ENCODE measurements at places on chromosomes 3 and 15.

GRCh38 chr15:29470794-29471193 is 201.2 kb upstream of the NSMCE3 start:
- DNase-seq: no peak

GRCh38 chr15:92669432-92669831 is 13.9 kb upstream of the FAM174B start:
- DNase-seq: no peak

- no peak for DNase-seq
Measured at GRCh38 chr3:4406746-4407568, 60.1 kb downstream of the SUMF1 start.

- DNase-seq: no peak
Measured at GRCh38 chr15:31504462-31504839, 177.8 kb downstream of the KLF13 start.

GRCh38 chr15:52784799-52785671 is 5.1 kb downstream of the ONECUT1 start:
- no peak for DNase-seq

GRCh38 chr3:63886858-63887257 is 23.2 kb downstream of the ATXN7 start:
- no peak for DNase-seq

- DNase-seq: no peak
Measured at GRCh38 chr15:76776480-76776879, 128.7 kb downstream of the SCAPER start.

- no peak for DNase-seq
Measured at GRCh38 chr3:129295286-129295685, 16.6 kb downstream of the HMCES start.

GRCh38 chr15:56759450-56759845 is 26.1 kb upstream of the ZNF280D start:
- DNase-seq: no peak

- no peak for DNase-seq
Measured at GRCh38 chr15:80556694-80557367, 138.3 kb upstream of the ABHD17C start.

DNA sequence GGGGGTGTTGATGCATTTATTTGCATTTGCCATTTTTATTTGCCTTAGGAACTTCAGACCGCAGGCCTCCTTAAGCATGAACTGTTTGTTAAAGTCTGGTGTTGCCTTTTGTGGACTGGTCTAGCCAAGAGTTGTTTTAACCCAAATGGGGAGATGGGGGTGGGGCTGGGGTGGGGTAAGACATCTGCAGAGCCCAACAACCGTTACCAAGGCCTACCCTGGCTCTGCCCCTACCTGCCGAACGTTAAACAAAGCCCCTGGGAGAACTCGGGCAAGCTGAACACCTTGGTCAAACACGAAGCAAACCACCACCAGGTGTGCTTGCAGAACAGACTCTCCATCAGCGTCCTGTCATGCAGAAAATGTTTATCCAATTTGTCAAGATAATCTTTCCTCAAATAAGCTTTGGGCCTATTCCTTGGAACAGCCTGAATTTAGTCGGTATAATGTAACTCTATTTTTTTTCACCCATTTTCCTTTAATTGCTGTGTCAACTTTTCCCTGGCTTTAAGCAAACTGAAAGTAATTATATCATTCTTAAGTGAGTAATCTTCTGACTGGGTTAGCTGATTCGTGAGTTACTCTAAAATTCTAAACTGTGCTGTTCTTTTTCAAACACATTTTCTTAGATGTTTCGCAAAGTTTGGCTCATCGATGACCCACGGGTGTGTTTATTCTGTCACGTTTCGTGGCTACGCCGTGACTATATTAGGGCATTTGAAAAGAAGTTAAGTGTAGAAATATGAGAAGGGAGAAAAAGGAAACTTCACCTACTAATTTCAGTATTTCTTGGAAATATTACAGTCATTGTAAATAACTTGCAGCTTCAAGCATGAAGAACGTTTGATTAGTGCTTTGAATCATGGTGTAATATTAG is 127.6 kb downstream of the SOX2 start:
- no peak for DNase-seq

DNA sequence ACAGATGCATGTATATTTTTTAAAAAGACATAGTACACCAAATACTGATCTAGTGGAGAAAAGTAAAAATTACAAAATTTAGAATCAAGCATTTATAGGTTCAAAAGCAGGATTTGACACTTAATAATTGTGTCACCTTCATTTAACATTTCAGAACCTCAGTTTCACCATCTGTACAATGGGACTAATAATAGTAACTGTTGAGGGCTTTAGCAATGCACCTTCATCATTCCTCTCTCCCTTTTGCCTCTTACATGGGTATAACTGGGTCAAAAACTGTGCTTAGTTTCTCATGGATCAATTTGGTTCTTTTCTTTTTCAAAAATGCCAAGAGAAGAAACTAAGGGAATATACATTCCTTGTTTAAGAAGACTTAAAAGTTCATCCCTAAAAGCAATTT is 5.5 kb upstream of the TMEM212 start:
- no peak for DNase-seq

DNA sequence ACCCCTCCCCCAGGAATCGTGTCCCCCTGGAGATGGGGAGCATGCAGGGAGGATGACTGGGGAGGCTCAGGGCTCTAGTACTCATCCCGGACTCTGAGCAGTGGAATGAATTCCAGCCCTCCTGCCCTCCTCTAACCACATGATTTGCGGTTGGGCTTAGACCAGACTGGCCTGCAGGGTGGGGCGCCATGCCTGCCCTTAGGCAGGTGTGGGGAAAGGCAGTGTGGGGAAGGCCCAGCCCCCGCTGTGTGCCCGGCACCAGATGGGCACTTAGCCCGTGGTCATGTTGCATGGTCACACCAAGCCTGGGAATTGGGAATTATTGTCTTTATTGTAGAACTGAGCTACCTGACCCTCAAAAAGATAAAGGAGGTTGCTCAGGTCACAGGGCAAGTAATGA is 283.8 kb downstream of the TLE3 start:
- DNase-seq: no peak

GRCh38 chr3:187913617-187914033 is 168.4 kb upstream of the BCL6 start:
- DNase-seq: no peak

- DNase-seq: peak; percentile 5
Measured at GRCh38 chr3:183827809-183828537, 2.6 kb upstream of the MAP6D1 start.

DNA sequence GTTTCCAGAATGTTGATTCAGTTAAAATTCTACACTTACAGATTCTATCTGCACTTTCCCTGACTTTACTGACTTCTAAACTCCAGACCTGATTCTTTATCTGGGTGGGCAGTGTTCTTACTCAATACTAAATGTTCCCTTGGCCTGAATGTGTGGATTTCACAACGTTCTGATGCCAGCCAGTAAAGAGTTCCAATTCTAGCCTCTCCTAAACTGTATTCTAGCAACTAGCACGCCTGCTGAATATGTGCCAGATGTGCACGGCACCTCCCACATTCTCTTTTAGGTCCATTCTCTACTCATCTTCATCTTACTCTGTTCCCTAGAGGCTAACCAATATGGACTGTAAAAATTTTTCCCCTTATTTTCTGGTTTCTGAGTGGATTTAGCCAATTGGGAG is 479.5 kb upstream of the AGTR1 start:
- no peak for DNase-seq

DNA sequence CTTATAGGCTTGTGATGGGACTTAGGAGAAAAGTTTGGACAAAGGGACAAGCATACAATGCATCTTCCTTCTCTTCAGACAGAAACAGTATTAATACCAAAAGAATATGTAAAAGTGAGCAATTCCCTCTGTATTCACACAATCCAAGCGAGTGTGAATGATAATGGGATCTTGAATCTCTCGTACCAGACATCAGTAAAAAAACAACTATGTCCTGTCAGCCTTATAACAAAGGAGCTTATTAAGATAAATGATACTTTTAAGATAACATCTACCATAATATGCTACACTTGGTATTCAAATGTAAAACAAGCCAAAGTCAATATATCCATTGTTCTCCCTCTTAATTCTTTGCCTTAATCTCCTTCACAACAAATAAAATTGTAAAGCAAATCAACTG is 288.6 kb upstream of the CNTN6 start:
- DNase-seq: no peak

- no peak for DNase-seq
Measured at GRCh38 chr15:25250011-25250596, 188.7 kb downstream of the UBE3A start.

- DNase-seq: no peak
Measured at GRCh38 chr15:89860891-89861290, 32.9 kb downstream of the AP3S2 start.

- DNase-seq: no peak
Measured at GRCh38 chr3:66583424-66584040, 82.7 kb upstream of the LRIG1 start.

DNA sequence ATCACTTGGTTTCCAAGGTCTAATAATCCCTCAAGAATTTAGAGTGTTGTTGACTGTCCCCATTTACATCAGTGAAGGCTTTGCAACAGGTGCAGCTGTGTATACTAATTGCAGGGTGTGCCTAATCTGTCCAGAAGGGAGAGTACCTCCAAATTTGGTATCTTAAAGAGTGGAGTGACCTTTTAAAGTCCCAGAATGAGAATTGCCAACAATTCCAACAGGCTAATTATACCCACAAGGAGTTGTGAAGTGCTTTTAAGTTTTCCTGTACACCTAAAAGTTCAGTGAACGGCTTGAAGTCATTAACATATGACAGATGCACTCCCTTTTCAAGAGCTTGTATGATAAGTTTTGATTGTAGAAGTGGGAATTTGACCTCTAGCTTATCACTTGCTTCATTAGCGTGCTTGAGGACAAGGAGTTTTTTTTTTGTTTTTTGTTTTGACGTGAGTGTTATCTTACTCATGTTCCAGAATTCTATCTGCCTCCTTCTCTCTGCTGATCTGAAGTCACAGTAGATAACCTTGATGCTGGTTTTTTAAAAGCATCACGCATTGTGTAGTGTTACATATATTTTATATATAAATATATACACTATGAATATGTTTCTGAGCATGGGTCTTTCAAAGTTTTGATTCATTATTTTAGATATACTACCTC is 26.3 kb downstream of the CDIN1 start:
- no peak for DNase-seq

DNA sequence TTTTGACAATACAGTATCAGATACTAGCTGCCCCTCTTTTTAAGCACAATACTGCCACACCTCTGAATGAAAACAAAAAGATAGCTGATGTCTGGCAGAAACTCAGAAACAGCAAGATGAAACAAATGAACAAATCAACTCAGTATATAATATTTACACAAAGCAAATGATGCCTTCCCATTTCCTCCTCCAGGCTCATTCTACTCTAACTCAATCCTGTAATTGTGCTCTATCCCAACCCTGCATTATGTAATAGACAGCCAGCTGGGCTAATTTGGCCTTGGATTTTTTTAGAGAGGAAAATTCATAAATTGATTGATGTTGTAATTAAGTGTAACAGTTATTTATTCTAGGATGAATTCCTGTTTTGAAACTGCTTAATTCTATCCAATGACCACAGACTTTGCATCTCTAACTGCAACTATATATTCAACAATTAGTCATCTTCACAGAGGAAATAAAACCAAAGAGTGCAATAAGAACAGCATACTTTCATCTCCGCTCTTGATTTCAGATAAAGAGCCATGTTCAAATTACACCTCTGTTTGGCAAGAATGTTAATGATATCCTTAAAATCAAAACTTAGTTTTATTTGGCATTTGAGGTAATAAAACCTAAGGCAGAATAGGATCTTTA is 6.1 kb downstream of the ATG3 start:
- DNase-seq: no peak

DNA sequence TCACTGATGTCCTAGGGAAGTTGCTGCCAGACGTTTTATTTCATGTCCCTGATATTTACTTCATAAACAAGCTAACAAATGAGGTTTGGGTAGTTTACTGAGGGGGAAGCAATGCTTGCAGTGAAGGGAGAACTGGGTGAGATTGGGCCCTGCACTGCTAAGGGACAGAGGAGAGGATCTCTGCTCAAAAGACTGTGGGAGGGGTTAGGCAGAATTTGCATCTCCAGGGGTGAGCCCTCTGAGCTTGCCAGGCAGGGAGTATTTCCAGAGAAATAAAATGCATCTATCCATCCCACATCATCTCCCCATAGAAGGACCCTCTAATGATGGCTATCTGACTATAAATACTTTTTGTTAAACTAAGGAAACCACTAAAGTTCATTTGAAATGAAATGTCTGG is 215.6 kb downstream of the CBLB start:
- DNase-seq: no peak

DNA sequence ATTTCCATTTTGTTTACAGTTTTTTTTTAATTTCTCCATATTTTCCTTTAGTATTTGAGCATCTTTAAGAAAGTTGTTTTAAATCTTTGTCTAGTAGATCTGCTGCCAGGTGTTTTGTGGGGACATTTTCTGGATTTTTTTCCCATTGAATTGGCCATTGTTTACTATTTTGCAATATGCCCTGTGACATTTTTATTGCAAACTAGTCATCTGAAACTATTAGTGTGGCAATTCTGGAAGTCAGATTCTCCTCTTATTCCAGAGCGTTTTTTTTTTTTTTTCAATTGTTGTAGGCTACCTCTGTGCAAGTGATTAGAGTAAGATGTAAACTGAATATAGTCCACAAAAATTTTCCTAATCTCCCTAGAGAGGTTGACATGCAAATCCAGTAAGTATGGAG is 334.2 kb downstream of the PYDC2 start:
- no peak for DNase-seq

GRCh38 chr15:63392361-63393009 is 10.8 kb upstream of the CA12 start:
- no peak for DNase-seq

GRCh38 chr15:32709295-32710033 is 8.3 kb upstream of the GREM1 start:
- no peak for DNase-seq

DNA sequence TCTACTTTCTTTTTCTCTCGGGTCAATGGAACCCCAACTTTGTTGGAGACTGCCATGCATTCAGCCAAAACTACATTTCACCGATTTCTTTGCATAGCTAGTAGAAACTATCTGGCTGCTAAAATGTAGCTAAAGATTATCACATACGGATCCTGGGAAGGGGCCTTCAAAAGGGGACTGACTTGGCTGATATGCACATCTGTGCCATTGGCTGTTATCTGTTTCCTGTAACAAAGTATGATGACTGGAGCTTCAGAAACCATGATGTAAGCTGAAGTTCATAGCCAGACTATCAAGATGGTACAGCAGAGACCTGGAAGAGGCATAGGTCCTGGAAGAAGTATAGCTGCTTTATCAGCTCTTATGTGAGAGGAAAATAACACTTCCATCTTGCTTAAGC is 179.1 kb downstream of the NSUN3 start:
- no peak for DNase-seq

GRCh38 chr15:63374686-63375520 is 6.7 kb downstream of the CA12 start:
- DNase-seq: no peak

- no peak for DNase-seq
Measured at GRCh38 chr3:9615003-9615628, 34.2 kb upstream of the MTMR14 start.

DNA sequence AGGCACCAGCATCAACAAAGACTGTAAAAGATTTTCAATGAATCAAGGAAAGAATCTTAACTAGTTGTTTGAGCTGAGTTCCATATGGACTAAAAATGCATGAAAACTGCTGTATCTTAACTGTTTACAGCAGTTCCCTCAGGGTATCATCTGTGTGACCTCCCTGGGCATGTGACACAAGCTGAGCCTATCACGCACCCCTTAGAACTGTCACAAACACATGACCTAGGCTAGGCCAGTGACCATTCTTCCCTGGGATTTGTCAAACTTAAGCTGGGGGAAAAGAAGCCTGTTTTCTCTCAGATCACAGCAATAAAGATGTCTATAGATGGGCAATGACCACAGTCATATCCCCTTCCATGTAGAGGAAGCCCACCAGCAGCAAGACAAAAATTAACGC is 35.7 kb downstream of the IGF2BP2 start:
- no peak for DNase-seq
